ENCODE measurements at places on chromosomes 11 and 22. TPM values are rescaled to one million over a fixed set of nuclear protein-coding genes. Genes with fewer than 3 reads are reported as not detected.

Gene RFPL1
- total RNA-seq = not detected

Gene PLAAT5
- total RNA-seq = not detected

Gene PANX3
- total RNA-seq = not detected

Gene ARHGAP8
- 0.87 TPM for total RNA-seq

Gene SCGB1D2
- total RNA-seq = 6.0 TPM

Gene PTPRCAP
- total RNA-seq = 0.79 TPM

Gene KCTD14
- 0.80 TPM for total RNA-seq

Gene KCNJ11
- not detected for total RNA-seq

Gene HEPHL1
- not detected for total RNA-seq

Gene KCNE3
- not detected for total RNA-seq

Gene THAP7
- total RNA-seq = 55.3 TPM

Gene KCTD17
- total RNA-seq = 14.0 TPM

Gene OR5B21
- total RNA-seq = not detected

Gene PHOX2A
- total RNA-seq = not detected

Gene LGALS1
- 1,315 TPM for total RNA-seq

- DNase-seq = no peak
Measured at GRCh38 chr11:2096011-2096918, 42.9 kb downstream of the IGF2 start.

GRCh38 chr22:36391638-36392037 is 3.9 kb upstream of the MYH9 start:
- no peak for DNase-seq

- no peak for DNase-seq
Measured at GRCh38 chr11:818396-819128, at the start of gene PNPLA2. Gene PNPLA2, plus strand, starts transcription at chr11:818914. Its CDS starts 805 bp downstream, at chr11:819719.

- DNase-seq = no peak
Measured at GRCh38 chr11:70427436-70427835, 29.1 kb downstream of the CTTN start.

DNA sequence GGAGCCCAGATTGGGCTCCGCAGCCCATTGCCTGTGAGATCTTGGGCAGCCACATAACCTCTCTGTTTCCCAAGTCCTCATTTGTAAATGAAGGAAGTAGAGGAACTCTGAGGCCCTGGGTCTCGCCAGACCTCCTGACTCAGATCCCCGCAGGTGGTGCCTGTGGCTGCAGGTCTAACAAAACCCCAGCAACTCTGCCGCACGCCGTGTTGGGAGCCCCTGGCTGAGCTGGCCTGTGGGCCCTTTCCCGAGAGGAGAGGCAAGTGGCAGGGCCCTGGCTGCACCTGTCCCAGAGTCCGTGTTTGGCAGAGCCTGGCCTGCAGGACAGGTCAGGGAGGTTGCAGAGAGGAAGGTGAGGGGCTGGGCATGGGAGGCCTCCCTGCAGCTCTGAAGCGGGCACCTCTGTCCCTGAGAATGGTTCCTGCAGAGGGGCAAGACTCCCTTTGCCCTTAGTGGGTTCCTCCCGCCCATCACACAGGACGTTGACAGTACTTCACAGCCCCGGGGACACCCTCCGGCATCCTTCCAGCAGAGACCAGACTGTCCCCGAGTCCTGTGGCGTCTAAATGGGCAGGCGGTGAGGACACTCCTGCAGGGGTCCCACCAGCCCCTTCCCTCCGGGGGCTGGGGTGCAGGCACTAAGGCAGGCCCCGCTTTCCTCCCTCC is 67.7 kb downstream of the ARHGAP8 start:
- no peak for DNase-seq

DNA sequence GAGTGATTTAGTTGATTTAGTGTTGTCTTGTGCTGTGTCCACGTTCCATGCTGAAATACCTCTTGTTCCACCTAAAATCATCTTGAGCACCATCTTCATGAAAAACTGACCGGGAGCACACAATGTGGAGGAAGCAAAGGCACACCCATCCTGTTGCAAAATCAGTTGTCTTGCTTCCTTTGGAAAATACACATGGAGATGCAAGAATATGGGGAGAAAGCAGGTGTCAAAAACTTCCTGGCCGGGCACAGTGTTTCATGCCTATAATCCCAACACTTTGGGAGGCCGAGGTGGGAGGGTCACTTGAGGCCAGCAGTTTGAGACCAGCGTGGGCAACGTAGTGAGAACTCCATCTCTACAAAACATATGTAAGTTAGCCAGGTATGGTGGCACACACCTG is 151.1 kb downstream of the C11orf91 start:
- DNase-seq = no peak

DNA sequence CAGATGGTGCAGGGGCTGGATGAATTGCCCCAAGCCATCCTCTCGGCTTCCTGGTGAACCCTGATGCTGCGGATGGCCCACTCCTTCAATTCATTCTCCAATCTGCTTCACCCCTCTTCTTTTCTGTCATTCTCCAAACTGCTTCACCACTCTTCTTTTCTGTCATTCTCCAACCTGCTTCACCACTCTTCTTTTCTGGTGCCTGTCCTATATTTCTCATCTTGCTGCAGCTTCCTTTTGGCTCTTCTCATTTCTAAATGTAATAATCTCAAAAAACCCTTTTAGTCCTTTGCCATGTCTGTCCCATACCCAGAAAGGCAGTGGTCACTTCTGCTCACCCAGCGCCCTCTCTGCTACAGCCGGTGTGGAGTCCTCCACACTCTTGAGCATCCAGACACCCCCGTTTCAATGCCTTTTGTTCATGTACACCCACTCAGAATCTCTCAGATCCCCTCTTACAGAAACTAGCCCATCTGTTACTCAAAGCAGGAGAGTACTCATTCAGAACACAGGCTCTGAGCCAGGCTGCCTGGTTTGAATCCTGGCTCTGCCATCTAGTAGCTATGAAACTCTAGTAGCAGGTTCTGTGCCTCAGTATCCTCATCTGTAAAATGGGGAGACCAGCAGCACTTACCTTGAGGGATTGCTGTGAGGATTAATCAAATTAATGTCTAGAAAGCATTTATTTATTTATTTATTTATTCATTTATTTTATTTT is 14.9 kb downstream of the SERPIND1 start:
- no peak for DNase-seq

- DNase-seq = no peak
Measured at GRCh38 chr22:48490500-48491411, 1336.9 kb downstream of the BRD1 start.

DNA sequence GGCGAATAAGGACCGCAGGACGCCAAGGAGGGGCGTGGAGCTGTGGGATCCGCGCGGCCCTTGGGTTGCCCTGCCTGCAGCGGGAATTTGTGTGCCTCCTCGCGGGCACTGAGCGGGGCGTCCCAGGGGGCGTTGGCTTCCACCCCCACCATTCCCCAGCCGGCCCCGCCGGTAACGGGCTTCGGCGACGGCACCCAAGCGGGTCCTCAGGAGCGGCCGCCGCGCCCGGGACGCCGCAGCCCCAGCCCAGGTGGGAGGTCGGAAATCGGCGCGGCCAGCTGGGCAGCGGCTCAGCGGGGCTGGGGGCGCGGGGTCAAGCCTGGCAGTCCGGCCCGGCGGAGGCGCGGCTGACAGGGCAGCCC is 320 bp downstream of the CLTCL1 start:
- DNase-seq = peak; percentile 32

- DNase-seq = peak; percentile 20
Measured at GRCh38 chr11:73172992-73173656, 31.0 kb upstream of the FCHSD2 start.

DNA sequence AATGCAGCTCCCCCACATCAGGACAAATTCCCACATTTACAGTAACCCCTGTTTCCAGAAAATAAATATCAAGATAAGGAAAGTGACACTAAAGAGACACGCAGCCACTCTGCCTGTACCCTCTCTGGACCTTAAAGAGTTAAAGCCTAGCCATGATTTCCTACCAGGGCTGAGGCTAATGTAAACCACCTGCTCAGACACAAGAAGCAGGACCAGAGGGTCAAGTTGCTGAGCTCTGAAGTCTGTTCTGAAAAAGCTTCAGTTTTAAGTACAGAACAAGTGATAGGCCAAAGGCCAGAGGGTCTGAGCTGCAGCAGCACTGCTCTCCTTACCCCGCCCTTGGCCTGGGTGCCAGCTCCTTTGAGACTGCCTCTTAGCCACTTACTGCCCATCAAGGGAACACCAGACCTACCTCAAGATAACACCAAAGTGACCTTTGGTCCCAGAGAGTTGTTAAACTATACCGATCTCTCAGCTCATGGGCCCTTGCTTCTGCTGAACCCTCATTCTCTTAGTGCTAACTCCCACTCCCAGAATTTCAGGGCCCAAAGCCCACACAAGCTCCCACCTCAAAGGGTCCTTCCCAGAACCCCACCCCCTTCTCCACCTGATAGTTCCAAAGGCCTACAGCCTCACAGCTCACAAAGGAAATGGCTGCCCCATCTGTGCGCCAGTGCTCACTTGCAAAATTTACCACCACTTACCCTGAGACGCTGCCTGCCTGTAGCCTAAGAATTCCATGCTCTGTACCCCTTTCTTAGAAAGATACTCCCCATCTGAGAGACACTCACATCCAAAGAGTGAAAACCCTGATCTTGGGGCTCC is 40.5 kb downstream of the IL18BP start:
- no peak for DNase-seq

DNA sequence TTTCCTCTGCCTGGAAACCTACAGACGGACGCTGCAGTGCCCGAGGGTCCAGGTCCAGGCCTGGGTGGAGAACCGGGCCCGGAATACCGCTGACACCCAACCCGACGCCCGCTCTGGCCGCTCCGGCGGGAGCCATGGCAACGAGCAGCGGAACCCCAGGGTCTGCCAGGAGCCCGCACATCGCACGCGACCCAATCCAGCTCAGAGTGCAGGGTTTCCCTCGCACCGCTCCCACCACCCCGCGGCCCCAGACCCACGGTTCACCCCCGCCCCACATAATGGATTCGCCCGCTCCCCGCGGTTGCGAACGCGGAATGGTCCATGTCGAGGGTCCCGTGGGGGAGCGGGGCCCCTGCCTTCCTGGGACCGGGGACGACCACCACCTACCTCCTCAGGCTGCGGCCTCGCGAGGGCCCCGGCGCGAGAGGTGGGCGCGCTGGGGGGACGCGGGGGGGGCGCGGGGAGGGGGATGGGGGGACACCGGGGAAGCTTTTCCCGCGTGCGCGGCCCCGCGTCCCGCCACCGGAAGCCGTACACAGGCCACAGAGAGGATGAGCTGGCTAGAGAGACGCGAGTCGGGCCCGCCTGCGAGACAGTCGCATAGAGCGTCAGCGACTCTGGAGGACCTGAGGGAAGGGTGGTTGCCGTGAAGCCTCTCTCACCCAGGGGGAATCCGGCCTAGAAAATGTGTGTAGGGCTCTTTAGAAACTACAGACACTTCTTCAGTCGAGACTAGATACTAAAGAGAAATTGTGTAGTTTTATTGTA is at the start of gene SSRP1:
Gene SSRP1 (minus strand): TSS at position 550 of the 768 bp plus-strand sequence. CDS start 771 bp downstream, outside the sequence.
- peak; percentile 83 for DNase-seq

DNA sequence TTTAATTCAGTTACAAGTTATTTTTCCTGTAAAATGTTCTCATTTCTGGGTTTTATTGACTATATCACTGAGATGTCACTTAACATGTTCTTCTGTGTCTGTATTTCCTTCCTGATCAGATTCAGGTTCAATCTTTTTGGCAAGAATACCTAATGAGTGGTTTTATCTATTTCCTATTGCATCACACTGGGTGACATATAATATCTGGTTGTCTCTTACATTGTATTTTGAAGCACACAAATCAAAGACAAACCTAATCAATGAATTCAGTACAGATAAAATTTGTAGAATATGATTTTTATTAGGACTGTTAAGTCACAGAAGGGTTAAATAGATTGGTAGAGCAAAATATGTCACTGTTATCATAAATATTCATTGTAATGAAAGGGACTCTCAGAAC is 60.4 kb downstream of the BCL2L13 start:
- DNase-seq = no peak

- DNase-seq = no peak
Measured at GRCh38 chr11:18005376-18006129, 7.3 kb downstream of the SERGEF start.

- DNase-seq = no peak
Measured at GRCh38 chr22:39171623-39172264, 19.3 kb upstream of the CBX7 start.

GRCh38 chr11:39804271-39804670 is 1655.2 kb downstream of the LRRC4C start:
- no peak for DNase-seq

DNA sequence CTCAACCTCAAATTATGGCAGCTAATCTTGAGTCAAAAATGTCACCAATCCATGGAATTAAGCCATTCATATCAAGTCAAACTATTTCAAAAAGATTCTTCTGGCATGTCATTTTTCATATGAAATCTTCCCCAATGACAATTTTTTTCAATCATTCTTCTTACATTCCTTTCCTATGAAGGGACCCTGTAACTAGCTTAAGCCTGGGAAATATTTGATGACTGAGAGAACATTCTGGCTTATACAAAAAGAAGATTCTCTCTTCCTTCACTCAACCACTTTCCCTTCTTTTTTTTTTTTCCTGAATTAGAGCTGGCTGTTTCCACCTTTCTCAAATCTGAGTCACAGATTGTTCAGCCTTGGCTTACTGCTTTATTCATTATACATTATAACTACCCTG is 903.7 kb downstream of the FAM181B start:
- DNase-seq = no peak

Measured in SK-MEL-5 (cell line).